ENCODE measurements at places on chromosomes 16 and 17. TPM values are rescaled to one million over a fixed set of nuclear protein-coding genes. Genes with fewer than 3 reads are reported as not detected.

CCL11 gene
- total RNA-seq = not detected

TOX3 gene
- 20.0 TPM for total RNA-seq

ZPBP2 gene
- total RNA-seq = not detected

PDIA2 gene
- total RNA-seq = not detected

TEX19 gene
- total RNA-seq = 0.14 TPM

Data from motor neuron (in vitro differentiated cells).